ENCODE measurements at places on chromosomes 7 and 10. TPM values are rescaled to one million over a fixed set of nuclear protein-coding genes. Genes with fewer than 3 reads are reported as not detected.

The C1QL3 gene
- total RNA-seq, result 0.12 TPM

The UPP1 gene
- total RNA-seq, result 9.6 TPM

The SYT15 gene
- total RNA-seq, result 2.7 TPM

The ICA1 gene
- total RNA-seq, result 15.1 TPM
